Upper lobe of left lung (tissue), 6 donors: ENCODE measurements at places on chromosomes 4 and X. TPM values are rescaled to one million over a fixed set of nuclear protein-coding genes. Genes with fewer than 3 reads are reported as not detected.

DNA sequence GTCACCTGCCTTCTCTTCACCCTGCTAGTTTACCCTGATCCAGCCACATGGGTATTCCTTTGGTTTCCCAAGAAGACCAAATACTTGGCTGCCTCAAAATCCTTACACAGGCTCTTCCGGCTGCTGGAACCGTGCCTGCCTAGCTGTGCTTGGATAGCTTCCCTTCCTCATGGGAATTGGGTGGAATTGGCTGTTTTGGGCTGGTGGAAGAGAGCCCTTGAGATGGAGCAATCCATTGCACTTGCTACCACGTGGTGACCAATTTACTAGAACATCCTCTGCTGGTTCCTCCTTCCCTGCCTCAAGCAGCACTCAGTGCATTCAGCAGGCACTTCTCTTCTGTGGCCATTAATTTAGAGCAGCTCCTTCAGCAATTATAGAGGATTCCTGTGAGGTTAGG is 119.3 kb upstream of the AP1S2 start:
- no peaks in the 10 kb centered on the region for H3K4me1 ChIP-seq
- no peak for DNase-seq
- H3K4me3 ChIP-seq = no peak overlapping the region
- H3K36me3 ChIP-seq = no peaks in the 10 kb centered on the region
- H3K27me3 ChIP-seq = no peaks in the 10 kb centered on the region
- H3K27ac ChIP-seq = no peak overlapping the region

- peak overlapping the region; percentile 21 for H3K27ac ChIP-seq
- no peaks in the 10 kb centered on the region for H3K4me1 ChIP-seq
- H3K4me3 ChIP-seq = no peak overlapping the region
- no peaks in the 10 kb centered on the region for H3K27me3 ChIP-seq
- H3K36me3 ChIP-seq = no peaks in the 10 kb centered on the region
- DNase-seq = no peak
Observed at GRCh38 chr4:6180841-6181631, 19.3 kb downstream of the JAKMIP1 start.

DNA sequence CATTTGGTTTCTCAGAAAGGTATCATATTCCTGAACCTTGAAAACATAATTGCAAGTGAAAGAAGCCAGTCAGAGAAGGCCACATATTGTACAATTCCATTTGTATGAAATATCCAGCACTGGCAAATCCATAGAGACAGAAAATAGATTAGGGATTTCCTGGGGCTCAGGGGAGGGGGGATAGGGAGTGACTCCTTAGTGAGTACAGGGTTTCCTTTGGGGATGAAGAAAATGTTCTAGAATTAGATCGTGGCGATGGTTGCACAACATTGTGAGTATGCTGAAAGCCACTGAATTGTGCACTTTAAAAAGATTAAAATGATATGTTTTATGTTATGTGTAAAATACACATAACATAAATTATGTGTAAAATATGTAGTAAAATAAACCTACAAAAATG is 10.3 kb downstream of the XPNPEP2 start:
- H3K36me3 ChIP-seq = no peaks in the 10 kb centered on the region
- no peak overlapping the region for H3K27ac ChIP-seq
- DNase-seq = no peak
- no peaks in the 10 kb centered on the region for H3K4me1 ChIP-seq

DNA sequence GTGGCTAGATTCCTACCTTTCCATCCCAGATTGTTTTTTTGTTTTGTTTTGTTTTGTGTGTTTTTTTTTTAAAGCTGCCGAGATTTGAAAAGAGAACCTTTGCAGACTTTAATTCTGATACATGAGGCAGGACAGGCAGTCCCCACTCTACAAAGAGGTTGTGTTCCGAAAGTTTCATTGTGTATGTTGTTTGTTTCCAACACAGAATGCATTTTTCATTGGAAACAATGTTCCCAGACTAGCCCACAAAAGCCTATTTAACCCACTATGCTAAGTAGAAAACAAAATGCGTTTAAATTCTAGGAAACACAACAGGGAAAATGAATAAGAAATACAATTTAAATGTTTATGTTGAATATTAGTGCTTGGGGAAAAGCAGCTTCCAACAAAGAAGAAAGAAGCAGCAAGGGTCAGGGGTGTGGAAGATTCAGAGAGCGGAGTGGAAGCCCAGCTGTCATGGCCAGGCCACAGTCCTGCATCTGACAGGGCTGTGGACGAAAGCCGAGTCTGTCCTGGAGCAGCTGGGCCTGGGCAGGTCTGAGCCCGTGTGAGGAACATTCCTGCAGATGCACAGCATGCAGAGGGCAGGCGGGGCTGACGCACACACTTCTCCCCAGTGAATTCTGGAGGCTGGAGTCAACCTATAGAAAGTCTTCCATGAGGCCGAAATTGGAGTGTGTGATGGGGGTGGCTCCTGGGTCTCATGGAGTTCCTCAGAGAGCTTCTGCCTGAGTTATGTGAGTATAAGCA is 12.4 kb upstream of the SETD7 start:
- no peaks in the 10 kb centered on the region for H3K4me1 ChIP-seq
- H3K4me3 ChIP-seq = no peak overlapping the region
- H3K27ac ChIP-seq = no peak overlapping the region
- DNase-seq = no peak
- H3K36me3 ChIP-seq = no peaks in the 10 kb centered on the region
- H3K27me3 ChIP-seq = no peaks in the 10 kb centered on the region

- no peaks in the 10 kb centered on the region for H3K27me3 ChIP-seq
- H3K36me3 ChIP-seq = no peaks in the 10 kb centered on the region
- H3K27ac ChIP-seq = no peak overlapping the region
Observed at GRCh38 chr4:103449296-103450023, 251.3 kb upstream of the CENPE start.

The FGD1 gene
- 1.7 TPM for total RNA-seq

The INTS6L gene
- total RNA-seq = 4.6 TPM

The SLC10A4 gene
- 0.72 TPM for total RNA-seq

The GYG2 gene
- total RNA-seq = 0.59 TPM
